ENCODE measurements at places on chromosomes 4 and X. TPM values are rescaled to one million over a fixed set of nuclear protein-coding genes. Genes with fewer than 3 reads are reported as not detected.

NXF2B gene
- total RNA-seq, result not detected

ABRAXAS1 gene
- 7.8 TPM for total RNA-seq

GRCh38 chrX:43949669-43950068 is 23.5 kb downstream of the NDP start:
- DNase-seq, result no peak
- no peaks in the 10 kb centered on the region for H3K4me1 ChIP-seq
- no peak overlapping the region for H3K27ac ChIP-seq
- H3K4me3 ChIP-seq, result no peak overlapping the region
- H3K27me3 ChIP-seq, result no peaks in the 10 kb centered on the region
- no peaks in the 10 kb centered on the region for H3K36me3 ChIP-seq

DNA sequence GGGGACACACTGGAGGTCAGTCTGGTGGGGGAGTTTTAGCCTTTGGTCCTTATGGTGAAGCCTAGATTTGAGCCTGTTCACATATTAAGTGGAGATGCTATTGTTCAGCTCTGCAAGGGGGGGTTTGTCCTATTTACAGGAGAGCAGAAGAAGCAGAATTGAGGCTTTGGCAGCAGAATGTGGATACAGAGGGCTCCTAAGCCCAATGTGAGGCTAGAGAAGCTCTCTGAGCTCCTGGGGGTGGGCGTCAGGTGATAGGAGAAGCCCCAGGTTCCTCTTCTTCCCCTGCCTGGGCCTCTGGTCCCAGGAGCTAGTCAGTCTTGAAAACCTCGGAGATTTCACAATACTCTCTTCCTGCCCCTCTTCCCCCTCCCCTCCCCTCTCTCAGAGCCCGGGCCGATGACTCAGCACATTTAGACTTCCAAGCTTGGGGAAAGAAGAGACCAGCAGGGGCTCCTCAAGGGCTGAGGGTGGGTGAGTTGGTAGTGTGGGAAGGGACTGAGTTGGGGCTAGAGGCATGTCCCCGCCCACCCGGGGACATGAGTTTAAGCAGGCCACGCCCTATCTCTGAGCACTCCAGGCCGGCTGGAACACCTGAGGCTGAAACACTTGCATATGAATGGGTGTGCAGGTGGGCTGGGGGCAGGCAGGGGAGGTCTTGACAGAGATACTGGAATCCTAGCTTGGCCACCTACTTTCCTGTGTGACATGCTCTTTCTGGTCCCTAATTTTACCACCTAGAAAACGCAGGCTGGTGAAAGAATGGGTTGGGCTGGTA is 3.4 kb downstream of the TFE3 start:
- H3K4me3 ChIP-seq, result peak overlapping the region; percentile 28
- H3K27me3 ChIP-seq, result no peaks in the 10 kb centered on the region
- peak overlapping the region; percentile 96 for H3K27ac ChIP-seq
- peak; percentile 56 for DNase-seq
- peaks cover 5% of the 10 kb centered on the region for H3K36me3 ChIP-seq
- peaks cover 7% of the 10 kb centered on the region for H3K4me1 ChIP-seq

TEX13C gene
- total RNA-seq, result not detected

- H3K27ac ChIP-seq, result no peak overlapping the region
- H3K4me3 ChIP-seq, result no peak overlapping the region
- H3K4me1 ChIP-seq, result no peaks in the 10 kb centered on the region
- no peak for DNase-seq
These were observed 2.1 kb upstream of the ETDC start for GRCh38 chrX:135307171-135307570.

GRCh38 chr4:141216002-141216761 is 4.5 kb upstream of the ZNF330 start:
- H3K4me1 ChIP-seq, result no peaks in the 10 kb centered on the region
- H3K4me3 ChIP-seq, result no peak overlapping the region
- no peak for DNase-seq
- H3K36me3 ChIP-seq, result no peaks in the 10 kb centered on the region

DNA sequence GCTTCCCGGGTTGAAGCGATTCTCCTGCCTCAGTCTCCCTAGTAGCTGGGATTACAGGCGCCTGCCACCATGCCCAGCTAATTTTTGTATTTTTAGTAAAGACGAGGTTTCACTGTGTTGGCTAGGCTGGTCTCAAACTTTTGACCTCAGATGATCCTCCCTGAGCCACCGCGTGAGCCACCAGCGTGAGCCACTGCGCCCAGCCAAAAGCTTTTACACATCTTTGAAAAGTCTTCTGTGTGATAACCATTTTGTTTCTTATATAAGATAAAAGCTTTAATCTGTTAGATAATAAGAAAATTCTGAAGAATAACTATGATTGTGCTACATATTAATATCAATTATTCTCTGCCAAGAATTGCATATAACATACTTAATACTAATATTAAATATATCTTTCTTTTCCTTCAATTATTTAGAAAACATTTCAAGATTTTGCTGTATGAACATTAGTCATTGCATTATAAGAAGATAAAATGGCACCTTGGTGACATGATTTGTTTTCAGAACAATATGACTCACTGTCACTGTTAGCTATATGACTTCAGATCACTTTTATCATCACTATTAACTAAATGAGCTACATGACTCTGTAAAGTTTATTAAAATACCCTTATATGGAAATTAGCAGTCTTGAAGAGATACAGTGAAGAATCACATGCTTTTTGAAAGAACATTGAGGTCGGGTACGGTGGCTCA is 33.4 kb downstream of the RUFY3 start:
- no peak overlapping the region for H3K27ac ChIP-seq
- no peak for DNase-seq
- no peaks in the 10 kb centered on the region for H3K27me3 ChIP-seq
- H3K36me3 ChIP-seq, result no peaks in the 10 kb centered on the region

- H3K4me1 ChIP-seq, result no peaks in the 10 kb centered on the region
- no peak overlapping the region for H3K27ac ChIP-seq
- H3K27me3 ChIP-seq, result no peaks in the 10 kb centered on the region
- no peak overlapping the region for H3K4me3 ChIP-seq
These were observed 122.5 kb downstream of the ARHGAP6 start for GRCh38 chrX:11543249-11543648.

GRCh38 chr4:68369142-68369805 is 19.4 kb upstream of the YTHDC1 start:
- H3K27me3 ChIP-seq, result no peaks in the 10 kb centered on the region
- H3K4me1 ChIP-seq, result peaks cover 3% of the 10 kb centered on the region
- no peak overlapping the region for H3K4me3 ChIP-seq
- no peak overlapping the region for H3K27ac ChIP-seq
- no peak for DNase-seq
- H3K36me3 ChIP-seq, result no peaks in the 10 kb centered on the region

GRCh38 chr4:140862177-140862442 is 105.9 kb upstream of the TBC1D9 start:
- H3K27me3 ChIP-seq, result no peaks in the 10 kb centered on the region
- H3K27ac ChIP-seq, result no peak overlapping the region
- H3K4me3 ChIP-seq, result no peak overlapping the region
- H3K36me3 ChIP-seq, result no peaks in the 10 kb centered on the region

CXCL11 gene
- 0.79 TPM for total RNA-seq

TRO gene
- 0.75 TPM for total RNA-seq

GRCh38 chr4:148265627-148266026 is 176.6 kb downstream of the NR3C2 start:
- H3K27me3 ChIP-seq, result no peaks in the 10 kb centered on the region
- no peaks in the 10 kb centered on the region for H3K36me3 ChIP-seq
- no peak for DNase-seq
- H3K27ac ChIP-seq, result no peak overlapping the region
- no peaks in the 10 kb centered on the region for H3K4me1 ChIP-seq

DNA sequence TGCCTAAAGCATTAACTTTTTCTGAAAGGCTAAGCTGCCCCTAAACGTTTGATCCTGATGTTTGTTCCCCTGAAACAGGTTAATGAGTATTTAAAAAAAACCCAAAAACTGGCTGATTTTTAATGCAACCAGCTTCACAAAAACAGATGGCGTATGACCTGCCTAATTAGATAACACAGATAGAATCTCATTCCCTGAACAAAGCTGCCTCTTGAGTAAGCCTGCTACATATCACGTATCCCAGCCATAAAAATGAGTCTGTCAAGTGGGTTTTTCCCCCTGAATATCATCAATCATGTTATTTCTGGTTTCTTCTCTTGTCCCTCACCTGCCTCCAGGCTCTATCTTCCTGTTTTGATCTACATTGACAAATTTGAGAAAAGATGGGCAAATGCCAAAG is 154.2 kb upstream of the FAM9B start:
- H3K4me3 ChIP-seq, result no peak overlapping the region
- no peak for DNase-seq
- H3K36me3 ChIP-seq, result no peaks in the 10 kb centered on the region
- H3K27ac ChIP-seq, result no peak overlapping the region
- H3K4me1 ChIP-seq, result no peaks in the 10 kb centered on the region
- H3K27me3 ChIP-seq, result no peaks in the 10 kb centered on the region
